GM23248 (cell line): ENCODE measurements at places on chromosomes 12 and 14.

- no peak for DNase-seq
Measured at GRCh38 chr12:124705545-124706138, 138.2 kb upstream of the NCOR2 start.

GRCh38 chr12:112401903-112402498 is 7.4 kb downstream of the RPL6 start:
- no peak for DNase-seq

GRCh38 chr12:70875628-70876027 is 44.9 kb downstream of the PTPRR start:
- DNase-seq = no peak

- DNase-seq = peak; percentile 66
Measured at GRCh38 chr12:101759396-101760047, 20.3 kb upstream of the SYCP3 start.

GRCh38 chr14:75249251-75249957 is 29.2 kb upstream of the FOS start:
- DNase-seq = no peak

DNA sequence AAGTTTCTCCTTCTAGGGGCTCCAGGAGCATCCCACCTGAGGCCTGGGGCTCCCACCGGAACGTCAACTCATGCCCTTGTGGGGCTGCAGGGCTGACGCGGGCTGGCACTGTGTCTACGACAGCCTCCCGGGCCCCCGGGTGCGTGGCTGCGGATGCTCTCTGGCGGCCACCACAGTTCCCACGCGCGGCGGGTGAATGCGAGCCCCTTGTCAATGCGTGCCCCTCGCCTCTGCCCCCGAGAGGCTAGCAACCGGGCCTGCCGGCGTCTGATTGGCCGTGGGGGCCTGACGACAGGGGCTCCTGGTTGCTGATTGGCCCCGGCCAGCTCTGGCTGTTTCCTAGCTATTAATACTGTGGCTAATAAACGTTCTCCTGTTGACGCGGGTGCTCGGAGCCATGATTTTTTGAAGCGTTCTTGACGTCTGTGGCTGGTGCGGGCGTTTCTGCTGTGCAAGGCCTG is 1.8 kb upstream of the MEG3 start:
- DNase-seq = no peak

- DNase-seq = no peak
Measured at GRCh38 chr12:75581515-75581914, 70.1 kb upstream of the KRR1 start.

DNA sequence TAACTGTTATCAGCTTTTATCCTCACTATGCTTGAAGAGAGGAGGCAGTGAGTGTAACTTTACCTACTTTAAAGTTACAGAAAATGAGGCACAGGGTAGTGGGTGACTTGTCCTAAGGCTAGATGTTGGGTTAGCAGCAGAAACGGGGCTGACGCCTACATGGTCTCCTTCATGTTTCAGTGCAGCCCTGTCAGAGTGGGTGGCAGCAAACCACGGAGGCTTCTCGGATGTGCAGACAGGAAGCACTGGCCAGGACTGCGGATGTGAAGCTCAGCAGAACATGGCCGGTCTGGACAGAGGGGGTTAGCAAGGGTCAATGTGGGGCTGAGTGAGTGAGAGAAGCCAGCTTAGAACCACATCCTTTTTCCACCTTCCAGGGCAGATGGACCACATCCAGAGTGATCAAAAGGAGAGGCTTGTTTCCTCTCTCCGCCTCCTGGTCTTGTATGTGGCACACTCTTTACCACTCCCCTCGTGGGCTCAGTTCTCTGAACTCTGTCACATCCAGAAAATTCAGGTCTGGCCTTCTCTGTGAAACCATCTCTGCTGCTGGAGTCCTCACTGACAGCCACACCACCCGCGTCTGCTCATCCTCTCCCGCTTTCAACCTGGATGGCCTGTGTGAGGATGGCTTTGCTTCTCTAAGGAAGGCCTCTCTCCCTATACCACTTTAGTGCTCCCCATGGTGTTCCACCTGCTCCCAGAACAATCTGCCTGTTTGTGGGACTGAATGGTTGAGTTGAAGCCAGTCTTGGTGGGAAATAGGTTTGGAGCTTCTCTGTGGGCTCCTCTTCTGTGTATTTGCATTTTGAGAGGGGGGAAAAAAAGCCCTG is 14.1 kb downstream of the SUSD6 start:
- DNase-seq = no peak

DNA sequence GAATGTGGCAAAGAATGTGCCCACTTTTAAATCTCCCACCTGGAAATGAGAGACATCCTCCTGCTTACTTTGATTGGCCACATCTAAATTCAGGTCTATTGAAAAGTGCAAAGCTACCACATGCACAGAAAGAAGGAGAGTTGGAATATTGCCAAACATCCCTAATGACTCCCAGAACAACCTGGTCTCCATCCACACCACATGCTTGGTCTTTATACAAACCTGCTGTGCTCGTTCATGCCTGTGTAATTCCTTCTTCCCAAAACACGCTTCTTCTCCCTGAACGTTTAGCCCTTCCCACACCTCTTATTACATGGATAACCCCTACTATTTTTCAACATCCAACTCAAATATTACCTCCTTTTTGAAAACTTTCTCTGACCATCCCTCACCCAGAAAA is 66.2 kb upstream of the BCL2L14 start:
- no peak for DNase-seq

GRCh38 chr12:132033627-132034026 is 83.9 kb downstream of the EP400 start:
- DNase-seq = no peak

GRCh38 chr12:125871811-125872594 is 806.8 kb downstream of the AACS start:
- DNase-seq = no peak

- peak; percentile 88 for DNase-seq
Measured at GRCh38 chr12:62813031-62813829, 121.7 kb downstream of the PPM1H start.

- DNase-seq = peak; percentile 81
Measured at GRCh38 chr12:27999521-27999920, 27.0 kb upstream of the PTHLH start.

DNA sequence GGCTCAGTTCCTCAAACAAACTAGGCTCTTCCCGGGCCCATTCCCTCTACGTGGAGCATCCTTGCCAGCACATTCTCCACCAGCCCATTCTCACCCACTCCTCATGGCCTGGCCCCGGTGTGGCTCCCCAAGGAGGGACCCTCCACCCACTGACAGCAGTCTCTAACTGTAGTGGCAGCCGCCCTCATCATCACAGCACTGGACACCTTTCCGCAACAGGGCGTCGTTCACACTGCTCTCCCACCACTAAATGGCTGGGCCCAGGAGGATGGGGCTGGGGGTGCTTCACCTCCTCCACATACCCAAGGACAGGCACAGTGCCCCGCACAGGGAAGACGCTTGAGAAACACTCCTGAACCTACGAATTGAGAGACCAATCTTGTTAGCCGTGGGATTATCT is 123.0 kb downstream of the RIMBP2 start:
- no peak for DNase-seq
